Gastrocnemius medialis (tissue), 4 donors: ENCODE measurements at places on chromosomes 1 and 21.

DNA sequence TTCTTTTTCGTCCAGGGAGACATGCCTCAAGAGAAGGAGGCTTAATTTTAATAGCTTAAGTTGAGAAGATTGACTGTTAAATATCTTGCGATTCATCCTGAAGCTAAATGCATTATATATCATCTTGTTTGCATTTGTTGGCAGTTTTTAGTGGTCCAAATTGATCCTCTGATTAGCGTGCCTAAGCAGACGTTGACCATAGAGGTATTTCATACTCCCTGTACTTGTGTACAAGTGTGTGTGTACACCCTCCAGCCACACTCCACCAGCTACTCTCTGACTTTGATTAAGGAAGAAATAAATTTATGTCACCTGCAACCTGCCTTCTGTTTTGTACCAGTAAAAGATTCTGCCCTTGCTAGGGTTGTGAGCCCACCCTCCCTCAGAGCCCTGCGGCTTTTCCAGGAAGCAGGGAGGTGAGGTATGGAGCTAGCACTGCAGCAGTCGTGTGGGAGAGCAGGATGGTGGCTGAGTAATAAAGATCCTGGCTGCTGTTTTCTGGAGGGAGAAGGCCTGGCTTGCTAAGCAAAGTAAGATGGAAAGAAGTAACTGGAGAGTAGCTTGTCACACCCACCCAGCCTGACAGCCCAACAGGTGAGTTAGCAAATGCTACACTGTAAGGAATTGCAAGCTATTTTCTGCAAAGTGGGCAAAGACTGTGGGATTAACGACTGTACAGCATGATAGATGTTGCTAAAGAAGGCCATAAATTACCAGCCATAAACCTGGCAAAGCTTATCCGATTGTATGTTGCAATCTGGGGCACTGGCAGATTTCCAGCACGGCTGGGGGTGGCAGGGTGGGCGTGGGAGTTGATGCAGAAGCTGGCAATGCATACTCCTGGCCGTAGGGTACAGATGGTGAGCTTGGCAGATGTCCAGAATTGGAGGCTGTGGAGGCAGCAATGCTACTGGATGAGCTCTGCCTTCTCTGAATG lies 170.2 kb downstream of the TNR start:
- no peak for DNase-seq

DNA sequence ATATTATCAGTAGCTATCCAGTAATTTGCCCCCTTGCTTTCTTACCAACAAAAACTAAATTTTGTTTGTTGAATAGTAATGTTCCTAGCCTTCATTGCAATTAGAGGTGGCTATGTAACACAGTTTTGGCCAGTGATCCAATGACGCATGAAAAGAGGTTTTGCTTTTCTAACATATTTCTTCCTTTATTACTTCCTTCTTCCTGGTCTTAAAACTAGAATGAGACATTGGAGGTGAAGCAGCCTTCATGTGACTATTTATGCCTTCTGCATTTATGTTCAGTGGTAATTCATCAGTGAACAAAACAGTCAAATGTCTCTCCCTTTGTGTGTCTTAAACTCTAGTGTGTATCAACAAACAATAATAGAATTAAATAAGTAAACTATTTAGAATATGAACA lies 35.5 kb downstream of the LRIF1 start:
- DNase-seq, result no peak

- DNase-seq, result no peak
Observed at GRCh38 chr1:234992065-234992464, 136.6 kb downstream of the TOMM20 start.

- DNase-seq, result no peak
Observed at GRCh38 chr1:92441697-92442342, 44.9 kb downstream of the GFI1 start.

- peak; percentile 21 for DNase-seq
Observed at GRCh38 chr1:116847688-116848531, 61.8 kb upstream of the PTGFRN start.

DNA sequence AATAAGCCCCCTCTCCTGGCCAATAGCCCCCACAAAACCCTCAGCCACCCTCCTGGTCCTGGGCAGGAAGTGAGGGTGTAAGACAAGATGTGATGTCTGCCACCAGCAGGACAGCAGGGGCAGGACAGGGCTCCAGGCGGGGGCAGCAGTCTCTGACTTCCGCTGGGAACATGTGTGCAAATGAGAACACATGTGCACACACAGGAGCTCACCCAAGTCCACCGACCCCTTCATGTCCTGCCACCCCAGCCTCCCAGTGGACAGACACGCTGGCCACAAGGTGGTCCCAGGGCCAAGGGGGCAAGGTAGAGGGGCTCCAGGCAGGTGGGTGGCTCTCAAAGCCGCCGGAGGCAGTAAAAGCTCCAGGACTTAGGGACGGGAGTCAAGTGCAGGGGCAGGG lies 60.1 kb downstream of the KCNAB2 start:
- no peak for DNase-seq

DNA sequence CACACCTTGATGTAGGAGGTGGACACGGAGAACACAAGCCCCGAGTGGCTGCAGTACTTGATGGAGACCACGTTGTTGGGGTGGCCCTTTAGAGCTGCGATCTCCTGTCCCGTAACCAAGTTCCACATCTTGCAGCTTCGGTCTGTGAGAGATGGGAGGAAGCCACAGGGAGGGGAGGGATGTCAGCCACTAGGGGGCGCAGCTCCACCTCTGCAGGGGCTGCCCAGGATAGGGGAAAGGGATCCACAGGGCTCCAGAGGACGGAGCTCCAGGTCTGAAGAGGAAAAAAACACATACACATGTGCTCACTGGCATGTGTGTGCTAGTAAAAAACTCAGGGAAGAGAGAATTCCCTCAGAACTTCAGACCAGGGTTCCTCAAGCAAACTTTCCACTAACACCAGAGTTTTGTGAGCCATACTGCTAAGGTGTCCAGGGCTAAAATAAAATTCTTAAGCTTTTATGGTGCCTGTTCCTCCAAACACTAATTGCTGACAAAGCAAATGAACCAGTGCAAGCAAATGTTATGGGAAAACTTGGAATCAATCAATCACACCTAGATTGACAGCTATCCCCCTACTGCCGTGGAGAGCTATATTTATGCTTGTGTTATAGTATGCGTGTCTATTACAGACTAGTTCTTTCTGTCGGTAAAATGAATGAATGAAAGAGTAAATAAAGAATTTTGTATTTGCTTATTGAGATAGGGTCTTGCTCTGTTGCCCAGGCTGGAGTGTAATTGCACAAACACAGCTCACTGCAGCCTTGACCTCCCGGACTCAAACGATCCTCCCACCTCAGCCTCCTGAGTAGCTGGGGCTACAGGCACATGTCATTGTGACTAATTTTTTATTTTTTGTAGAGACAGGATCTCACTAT lies 43.7 kb downstream of the KIF21B start:
- no peak for DNase-seq

DNA sequence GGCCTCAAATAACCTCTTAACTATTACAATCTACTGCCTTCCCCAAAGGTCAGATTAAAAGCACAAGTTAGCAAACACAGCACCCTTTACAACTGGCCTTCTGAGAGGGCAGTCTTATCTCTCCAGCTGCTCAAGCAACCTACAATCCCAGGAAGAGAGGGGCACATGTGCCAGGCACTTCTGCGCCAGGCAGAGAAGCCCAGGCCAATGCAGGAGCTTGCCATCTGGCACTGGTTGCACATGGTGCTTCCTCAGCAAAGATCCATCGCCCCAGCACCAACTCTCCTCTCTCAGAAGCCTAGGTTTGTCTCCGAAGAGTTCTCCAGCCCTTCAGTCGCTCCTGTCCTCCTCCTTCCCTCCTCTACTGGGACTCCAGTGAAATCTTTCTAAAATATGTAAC lies 2.5 kb downstream of the STK40 start:
- peak; percentile 41 for DNase-seq

DNA sequence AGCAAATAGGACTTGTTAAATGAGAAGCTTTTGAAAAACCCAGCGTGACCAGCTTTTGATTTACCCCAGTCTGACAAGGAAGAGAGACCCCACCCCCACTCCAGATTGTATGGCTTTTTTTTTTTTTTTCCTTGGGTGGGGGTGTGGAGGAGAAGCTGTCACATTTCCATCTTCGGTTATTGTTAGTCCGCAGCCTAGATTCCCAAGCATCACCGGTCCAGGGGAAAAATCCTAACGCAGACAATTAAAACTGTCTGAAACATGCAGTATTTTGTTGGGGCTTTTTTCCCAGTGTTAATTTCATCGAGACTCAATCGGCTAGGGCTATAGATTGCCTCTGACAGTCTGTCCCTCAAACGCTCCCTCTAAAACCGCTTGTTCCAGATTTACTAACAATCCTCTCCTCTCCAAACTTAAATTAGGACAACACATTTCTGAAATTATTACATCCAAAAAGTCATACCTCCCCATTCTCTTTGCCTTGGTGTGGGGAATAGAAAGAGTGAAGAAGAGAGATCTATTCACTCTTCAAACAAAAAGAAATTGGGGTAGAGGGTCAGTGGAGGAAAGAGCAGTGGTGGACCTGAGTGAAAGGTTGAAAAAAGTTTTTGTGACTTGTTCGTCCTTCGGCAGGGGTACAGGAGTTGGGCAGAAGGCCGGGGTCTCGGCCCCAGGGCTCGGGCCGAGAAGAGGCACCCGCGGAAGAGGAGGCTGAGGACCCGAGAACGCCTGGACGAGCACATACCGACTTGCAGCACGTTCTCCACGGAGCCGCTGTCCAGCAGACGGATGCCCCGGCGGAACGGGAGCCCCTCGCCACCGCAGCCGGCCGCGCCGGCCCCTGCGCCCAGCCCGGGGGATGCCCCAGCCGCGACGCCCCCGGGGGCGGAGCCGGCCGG lies 1.1 kb downstream of the ZSWIM5 start:
- no peak for DNase-seq
